ENCODE measurements at places on chromosomes 16 and 17.

GRCh38 chr17:39735882-39736281 lies 1.9 kb upstream of the GRB7 start:
- DNase-seq = no peak

- no peak for DNase-seq
Observed at GRCh38 chr17:17493986-17494466, 2.2 kb downstream of the RASD1 start.

- no peak for DNase-seq
Observed at GRCh38 chr16:79167893-79168292, 432.6 kb downstream of the MAF start.

- no peak for DNase-seq
Observed at GRCh38 chr16:56815721-56816120, 49.3 kb upstream of the SLC12A3 start.

DNA sequence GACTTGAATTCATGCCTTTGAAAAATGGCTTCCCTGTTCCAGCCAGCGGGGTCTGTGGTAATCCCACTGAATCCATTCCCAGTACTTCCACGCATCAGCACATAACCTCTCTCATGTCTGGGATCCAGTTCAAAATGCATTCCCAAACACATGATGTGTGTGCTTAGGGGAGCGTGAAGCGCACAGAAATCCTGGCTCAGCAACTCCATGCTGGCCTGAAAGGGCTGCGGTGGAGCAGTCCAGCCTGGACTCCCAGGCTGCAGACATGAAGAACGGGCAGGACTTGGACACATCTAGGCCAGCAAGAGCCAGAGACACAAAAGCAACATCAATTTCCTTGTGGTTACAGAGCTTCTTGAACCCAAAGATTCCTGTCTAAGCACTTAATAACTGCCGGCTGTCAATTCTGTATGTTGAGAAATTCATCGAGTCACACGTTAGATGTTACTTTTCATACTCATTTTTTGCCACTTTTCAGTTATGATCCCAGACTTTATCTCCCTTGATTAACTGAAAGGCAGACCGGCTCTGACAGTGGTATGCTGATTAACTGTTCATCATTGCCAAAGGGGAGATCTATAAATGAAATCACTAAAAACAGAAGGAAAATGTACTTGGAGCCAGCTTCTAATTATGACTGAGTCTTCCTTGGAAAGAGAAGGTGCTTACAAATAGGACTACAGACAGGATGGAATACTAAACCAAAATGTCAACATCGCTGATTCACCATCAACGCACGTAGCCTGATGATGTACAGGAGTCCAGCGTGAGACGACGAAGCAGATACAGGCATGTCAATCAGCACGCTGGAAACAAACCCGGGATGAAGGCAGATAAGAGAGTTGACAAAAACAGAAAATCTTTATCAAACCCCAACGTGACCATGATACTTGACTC lies 23.0 kb downstream of the NSMCE1 start:
- DNase-seq = no peak

DNA sequence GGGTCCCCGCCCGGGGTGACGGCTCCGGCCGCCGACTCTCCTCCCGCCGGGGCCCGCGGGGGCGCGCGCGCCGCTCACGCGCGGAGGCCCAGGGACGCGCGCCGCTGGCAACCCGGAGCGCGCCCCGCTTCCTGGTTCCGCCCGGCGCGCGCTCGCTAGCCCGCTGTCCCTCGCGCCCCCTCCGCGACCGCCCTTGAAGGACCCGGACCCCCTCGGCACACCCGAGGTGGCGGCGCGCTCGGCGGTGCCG lies at the start of gene STAT5B:
Gene STAT5B (minus strand): TSS at position 33 of the 250 bp plus-strand sequence. CDS start 44,264 bp downstream, outside the sequence.
- peak; percentile 59 for DNase-seq

DNA sequence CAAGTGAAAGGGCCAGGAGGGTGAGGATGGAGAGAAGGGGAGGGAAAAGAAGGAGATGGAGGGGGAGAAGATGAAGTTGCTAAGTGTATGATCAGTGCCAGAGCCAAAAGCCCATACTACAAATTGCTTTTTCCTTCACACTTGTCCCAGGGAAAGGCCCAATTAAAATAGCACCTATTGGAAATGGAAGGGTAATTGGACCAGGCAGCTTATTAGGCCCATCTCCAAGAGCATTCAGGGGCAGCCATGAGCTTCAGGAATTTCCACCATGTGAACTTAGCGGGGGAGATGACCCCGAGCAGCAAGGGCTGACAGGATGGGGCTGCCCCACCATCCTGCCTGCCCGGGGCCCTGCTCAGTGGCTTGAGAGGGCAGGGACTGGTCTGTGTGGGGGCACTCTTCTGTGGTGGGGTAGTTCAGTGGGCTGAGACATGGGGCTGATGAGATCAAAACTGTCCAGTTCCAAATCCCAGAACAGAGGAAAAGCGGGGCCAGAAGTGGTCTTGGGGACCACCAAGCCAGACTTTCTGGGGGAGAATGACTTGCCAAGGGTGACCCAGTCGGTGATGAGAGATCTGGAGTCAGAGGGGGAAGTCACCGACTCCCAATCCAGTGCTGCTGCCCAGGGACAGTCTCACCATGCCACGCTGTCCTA lies 27.5 kb downstream of the GOSR2 start:
- no peak for DNase-seq

DNA sequence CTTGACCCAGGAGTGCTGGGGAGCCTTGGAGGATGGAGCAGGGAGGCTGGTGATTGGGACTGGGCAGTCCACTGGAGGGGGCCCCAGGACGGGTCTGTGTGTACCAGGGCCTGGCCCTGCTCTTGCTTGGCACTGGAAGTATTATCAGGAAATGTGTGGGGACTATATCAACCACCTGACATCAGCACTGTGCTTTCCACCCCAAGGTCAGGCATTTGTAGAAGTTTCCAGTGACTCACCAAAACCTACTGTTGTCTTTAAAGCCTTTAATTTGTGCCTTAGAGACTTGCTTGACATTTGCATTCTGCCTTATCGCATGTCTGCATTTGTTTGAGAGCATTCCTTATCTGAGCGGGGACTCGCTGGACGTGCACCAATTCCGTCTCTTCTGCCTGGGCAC lies 323.1 kb downstream of the FOXL1 start:
- DNase-seq = no peak

- no peak for DNase-seq
Observed at GRCh38 chr17:71260366-71260940, 860.4 kb upstream of the SOX9 start.

DNA sequence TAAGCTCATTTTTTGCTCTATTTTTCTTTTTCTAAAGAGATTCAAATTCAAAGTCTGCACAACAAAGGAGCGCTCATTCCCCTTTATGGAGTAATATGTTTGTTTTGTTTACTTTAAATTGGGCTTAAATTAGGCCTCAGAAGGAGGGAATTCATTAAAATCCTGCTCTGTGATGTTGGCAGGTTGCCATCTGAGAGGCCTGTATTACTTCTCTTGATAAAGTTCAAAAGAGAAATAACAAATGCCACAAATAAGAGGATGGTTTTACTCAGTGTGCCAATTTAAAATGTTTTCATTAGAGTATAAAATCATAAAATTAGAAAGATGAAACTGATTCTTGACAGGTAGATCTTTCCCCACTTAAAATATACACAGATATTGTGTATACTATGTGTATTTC lies 54.5 kb upstream of the HLF start:
- DNase-seq = no peak

DNA sequence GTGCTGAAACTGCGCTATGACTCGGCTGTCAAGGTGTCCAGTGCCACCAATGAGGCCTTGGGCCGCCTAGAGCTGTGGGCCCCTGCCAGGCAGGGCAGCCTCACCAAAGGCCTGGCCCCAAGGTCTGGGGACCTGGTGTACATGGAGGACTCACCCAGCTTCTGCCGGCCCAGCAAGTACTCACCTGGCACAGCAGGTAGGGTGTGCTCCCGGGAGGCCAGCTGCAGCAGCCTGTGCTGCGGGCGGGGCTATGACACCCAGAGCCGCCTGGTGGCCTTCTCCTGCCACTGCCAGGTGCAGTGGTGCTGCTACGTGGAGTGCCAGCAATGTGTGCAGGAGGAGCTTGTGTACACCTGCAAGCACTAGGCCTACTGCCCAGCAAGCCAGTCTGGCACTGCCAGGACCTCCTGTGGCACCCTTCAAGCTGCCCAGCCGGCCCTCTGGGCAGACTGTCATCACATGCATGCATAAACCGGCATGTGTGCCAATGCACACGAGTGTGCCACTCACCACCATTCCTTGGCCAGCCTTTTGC lies 25.0 kb downstream of the WNT9B start:
- DNase-seq = no peak

- DNase-seq = no peak
Observed at GRCh38 chr17:79269620-79270019, 195.0 kb downstream of the ENGASE start.

- no peak for DNase-seq
Observed at GRCh38 chr16:2468233-2468724, 2.8 kb upstream of the NTN3 start.

- no peak for DNase-seq
Observed at GRCh38 chr16:67305216-67306071, 21.1 kb downstream of the KCTD19 start.

DNA sequence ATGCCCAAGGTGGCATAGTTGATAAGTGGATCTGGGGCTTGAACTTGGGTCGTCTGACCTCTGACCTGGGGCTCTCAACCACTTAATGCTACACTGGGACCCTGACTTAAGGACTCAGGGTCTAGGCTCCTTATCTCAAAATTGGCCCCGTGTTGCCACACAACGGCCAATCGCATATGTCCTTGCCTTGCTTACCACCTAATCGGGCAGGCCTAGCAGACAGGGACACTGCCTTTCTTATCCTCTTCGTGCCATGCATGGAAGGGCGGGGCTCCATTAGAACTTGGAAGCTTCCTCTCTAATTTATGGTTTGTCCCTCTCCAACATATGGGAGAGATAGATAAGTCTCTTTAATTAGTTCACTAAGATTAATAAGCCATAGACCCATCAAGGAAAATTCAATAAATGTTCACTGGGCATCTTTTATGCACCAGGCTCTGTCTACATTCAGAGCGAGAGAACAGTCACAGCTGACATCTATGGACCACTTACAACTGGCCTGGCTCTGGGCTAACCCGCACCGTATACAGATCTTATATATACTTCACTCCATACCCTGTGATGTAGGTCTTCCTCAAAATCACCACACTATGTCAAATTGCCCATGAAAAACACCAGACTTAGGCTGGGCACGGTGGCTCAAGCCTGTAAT lies 35.1 kb downstream of the CDH1 start:
- DNase-seq = no peak

DNA sequence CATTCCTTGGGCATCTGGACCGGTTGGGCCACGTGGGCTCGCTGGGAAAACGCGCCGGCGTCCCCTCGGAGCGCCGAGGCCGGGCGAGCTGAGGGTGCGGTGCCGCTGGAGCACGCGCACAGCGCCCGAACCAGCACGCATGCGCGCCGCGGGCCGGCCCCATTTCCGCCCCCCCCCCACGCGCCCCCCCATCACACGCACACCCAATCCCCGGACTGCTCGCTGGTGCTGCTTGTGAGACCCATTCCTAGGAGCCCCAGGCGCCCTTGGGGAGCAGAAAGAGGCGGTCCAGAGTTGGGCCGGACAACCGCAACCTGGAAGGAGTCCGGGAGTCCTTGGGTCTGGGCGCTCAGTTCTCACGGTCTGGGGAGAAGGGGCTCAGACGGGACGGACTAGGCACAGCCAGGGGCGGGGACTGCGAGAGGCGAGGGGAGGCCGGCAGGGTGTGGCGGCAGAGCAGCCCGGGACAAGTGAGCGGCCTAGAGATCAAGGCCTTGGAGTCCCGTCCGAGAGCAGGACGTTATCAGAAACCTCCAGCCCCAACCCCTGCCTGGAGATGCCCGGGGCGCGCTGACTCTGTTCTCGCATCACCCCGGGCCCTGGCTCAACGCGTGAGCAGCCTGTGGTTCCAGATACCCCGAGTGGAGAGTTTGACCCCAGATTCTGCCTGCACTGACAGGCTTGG lies 6.0 kb upstream of the CBX8 start:
- no peak for DNase-seq

- DNase-seq = no peak
Observed at GRCh38 chr17:64358261-64358788, 32.3 kb downstream of the PECAM1 start.

DNA sequence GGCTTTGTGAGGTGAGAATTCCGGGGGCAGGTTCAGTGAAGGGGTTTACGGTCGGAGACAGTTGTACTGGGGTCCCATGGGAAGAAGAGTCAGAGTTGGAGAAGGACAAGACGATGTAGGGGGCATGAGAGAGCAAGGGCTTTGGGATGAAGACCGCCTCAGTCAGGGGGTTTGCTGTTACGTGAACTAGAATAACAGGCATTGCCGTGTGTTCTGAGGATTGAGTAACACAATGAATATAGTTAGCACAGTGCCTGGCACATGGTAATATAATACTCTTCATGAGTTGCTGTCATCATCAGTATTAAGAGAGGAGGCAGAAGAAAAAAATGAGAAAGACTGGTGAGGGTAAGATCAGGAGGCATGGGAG lies 577 bp downstream of the ZNF646 start:
- no peak for DNase-seq

- no peak for DNase-seq
Observed at GRCh38 chr17:60163108-60163784, 13.5 kb downstream of the CA4 start.

GRCh38 chr16:21197112-21197511 lies 14.3 kb downstream of the ZP2 start:
- no peak for DNase-seq

- DNase-seq = no peak
Observed at GRCh38 chr17:73976147-73976546, 227.3 kb upstream of the RPL38 start.

DNA sequence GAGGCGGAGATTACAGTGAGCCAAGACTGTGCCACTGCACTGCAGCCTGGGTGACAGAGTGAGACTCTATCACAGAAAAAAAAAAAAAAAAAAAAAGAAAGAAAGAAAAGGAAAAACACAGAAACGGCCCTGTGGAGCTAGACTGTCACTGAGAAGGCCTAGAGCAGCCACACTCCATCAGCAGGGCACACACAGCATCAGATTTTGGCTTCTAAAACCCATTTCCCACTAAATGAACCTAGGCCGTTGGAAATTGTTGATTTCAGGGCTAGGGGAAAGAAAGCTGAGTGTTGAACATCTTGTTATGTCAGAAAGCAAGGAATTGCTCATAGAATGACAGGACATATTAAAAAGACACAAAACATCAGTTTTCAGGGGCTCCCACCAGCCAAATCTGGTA lies 48.9 kb downstream of the ZCCHC14 start:
- no peak for DNase-seq
